Foreskin fibroblast (primary cell): ENCODE measurements at places on chromosomes 1 and 21.

DNA sequence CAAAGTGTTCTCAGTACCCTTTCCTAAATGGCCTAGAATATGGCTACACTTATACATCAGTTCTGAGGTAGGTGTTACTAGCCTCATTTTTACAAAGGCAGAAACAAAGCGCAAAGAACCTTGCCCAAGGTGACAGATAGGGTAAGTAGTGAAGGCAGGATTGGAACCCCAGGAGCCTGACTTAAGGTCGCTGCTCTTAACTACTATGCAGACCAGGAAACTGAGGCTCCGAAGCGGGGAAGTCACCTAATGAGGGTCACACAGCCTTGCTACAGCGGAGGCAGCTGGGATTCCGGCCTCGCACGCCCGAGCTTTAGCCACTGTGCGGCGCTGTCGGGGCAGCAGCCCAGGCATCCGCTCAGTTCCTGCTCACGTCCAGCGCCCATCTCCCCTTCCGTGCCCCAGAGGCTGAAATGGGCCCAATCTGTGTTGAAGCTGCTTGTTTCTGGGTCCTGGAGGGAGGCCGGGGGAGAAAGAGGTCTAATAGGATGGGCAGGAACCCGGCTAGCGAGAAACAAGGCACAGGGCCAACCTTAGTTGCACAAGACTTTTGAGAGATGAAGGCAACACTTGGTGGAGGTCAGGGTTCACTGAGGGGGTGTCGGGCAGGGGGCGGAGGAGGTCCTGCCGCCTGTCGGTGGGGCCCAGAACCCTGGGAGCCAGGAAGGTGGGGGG is 1.4 kb upstream of the FOXD2 start:
- DNase-seq = peak; percentile 89

- DNase-seq = no peak
Observed at GRCh38 chr1:182003953-182004586, 57.4 kb downstream of the ZNF648 start.

- DNase-seq = no peak
Observed at GRCh38 chr1:209803568-209803967, 2.4 kb downstream of the IRF6 start.

DNA sequence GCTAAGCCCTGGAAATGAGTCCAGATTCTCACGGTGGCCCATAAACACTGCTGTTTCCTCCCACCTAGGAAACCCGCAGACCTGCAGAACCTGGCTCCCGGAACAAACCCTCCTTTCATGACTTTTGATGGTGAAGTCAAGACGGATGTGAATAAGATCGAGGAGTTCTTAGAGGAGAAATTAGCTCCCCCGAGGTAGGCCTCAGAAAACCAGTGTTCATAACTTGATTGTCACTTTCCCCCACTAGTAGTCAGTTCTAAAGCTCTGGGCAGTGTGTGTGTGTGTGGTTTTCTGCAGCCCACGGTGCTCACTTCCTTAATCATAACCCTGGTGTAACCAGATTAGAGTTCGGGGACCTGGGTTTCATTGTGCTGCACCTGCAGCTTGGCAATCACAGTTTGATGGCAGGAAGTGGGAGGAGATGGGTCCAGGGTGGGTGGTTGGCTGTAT is 39.1 kb downstream of the CLIC6 start:
- no peak for DNase-seq

DNA sequence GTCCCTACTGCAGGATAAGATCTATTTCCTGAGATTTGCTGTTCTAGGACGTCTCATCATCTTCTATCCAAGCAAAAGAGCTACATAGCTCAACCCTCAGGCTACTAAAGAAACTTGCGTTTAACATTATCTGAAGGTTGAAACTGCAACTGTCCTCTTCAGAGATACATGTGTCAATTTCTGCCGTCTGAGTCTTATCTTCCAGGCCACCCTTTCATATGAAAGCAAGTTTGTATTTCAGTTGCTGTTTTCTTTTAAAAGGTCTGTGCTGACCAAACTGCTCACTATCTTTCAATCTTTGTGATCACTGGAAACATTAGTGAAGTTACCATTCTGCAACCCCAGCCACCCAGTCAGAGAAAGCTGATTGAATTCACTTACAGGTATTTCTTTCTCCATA is 108.6 kb upstream of the RAB3GAP2 start:
- no peak for DNase-seq

- DNase-seq = no peak
Observed at GRCh38 chr21:36163750-36164741, 7.4 kb downstream of the DOP1B start.

DNA sequence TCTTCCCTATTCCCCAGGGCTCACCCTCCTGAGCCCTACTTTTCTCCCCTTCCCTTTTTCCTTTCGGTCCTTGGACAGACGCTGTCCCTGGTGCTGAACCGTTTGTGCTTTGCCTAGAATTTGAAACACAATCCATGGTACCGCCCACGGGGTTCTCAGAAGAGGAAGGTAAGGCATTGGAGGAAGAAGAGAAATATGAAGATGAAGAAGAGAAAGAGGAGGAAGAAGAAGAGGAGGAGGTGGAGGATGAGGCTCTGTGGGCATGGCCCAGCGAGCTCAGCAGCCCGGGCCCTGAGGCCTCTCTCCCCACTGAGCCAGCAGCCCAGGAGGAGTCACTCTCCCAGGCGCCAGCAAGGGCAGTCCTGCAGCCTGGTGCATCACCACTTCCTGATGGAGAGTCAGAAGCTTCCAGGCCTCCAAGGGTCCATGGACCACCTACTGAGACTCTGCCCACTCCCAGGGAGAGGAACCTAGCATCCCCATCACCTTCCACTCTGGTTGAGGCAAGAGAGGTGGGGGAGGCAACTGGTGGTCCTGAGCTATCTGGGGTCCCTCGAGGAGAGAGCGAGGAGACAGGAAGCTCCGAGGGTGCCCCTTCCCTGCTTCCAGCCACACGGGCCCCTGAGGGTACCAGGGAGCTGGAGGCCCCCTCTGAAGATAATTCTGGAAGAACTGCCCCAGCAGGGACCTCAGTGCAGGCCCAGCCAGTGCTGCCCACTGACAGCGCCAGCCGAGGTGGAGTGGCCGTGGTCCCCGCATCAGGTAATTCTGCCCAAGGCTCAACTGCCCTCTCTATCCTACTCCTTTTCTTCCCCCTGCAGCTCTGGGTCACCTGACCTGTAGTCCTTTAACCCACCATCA is 10.4 kb downstream of the BCAN start:
- peak; percentile 72 for DNase-seq

DNA sequence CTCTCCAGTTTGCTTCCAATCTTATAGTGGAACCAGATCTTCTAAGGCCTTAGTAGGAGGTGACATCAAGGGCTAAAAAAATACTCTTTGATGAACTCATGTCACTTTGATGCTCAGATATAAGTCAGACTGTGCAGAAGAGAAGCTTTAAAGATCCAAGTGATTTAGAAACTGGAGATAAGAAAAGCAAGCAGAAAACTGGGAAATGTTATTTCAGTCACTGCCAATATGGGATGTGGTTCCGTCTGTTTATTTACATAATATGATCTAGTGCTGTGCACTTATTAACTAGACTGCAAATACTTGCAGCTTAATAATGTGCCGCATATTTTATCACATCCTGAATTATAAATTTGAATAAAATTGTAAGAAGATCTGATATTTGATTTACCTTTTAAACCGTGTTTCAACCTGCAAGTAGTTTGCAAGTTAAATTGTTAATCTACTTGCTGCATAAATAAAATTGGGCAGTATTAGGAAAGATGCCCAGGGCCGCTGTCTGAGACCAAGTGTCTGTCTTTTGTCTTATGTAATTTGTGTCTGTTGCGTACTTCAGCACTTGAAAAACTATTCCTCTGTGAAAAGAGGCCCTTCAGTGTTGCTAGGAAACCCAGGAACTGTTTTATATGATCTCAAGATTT is 29.6 kb downstream of the CXADR start:
- no peak for DNase-seq

DNA sequence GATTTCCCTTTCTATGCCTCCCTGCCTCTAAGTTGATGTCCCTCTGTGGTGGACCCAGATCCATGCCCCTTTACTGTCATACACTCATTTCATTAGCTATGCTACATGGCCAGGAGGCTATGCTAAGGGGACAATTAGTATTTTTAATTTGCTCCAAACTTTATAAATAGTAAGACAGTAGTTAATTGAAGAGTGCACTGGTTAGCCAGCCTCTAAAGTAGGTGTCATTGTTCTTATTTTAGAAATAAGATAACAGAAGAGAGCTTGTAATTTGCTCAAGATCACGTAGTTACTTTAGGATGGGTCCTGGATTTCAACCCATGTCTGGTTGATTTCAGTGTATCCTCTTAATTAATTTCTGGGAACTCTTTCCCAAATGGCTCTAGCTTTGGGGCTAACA is 29.4 kb upstream of the GNG12 start:
- DNase-seq = no peak

GRCh38 chr1:7109901-7110300 is 324.6 kb downstream of the CAMTA1 start:
- no peak for DNase-seq

- peak; percentile 16 for DNase-seq
Observed at GRCh38 chr1:20981915-20982314, 194.8 kb downstream of the EIF4G3 start.

GRCh38 chr1:180433873-180434272 is 68.5 kb downstream of the ACBD6 start:
- DNase-seq = no peak

DNA sequence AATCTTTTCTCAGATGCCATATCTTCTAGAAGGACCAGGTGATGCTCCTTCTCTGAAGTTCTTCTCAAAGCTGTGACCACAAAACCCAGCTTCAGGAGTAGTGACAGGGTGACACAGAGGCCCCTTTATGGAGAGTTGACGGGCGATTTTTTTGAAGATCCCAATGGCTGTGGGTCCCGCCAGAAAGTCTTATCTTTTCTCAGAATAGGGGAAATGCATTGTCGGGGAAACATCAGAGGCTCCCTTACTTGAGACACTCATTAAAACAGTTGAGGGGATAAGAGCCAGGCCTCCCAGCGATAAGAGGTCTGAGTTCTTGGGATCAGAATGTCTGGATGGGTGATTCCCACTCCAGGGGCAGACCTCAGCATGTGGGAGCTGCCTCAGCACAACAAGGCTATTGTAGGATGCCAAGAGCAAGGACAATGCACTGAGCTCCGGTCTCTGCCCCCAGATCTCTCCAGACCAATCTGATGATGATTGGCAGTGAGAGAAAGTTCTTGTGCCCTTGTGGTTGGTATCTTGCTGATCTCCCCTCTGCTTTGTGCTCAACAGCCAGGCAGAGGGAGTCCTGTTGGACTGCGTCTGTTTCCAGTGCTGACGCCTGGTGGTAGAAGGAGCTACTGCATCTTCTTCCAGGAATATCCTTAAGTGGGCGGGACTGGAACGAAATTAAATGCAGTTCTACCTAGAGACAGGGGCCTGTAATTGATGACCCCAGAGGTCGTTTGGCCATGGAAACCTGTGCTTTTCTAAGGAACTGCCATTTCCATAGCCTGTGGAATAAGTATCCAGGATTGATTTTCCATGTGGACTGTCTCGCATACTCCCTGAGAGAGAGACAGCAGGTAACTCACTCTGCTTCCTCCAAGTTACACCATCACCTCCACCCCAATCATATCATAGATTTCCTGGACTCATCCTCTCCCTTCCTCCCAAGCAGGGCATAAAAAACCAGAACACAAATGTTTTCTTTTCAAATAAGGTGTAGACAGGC is 6.8 kb upstream of the ACKR1 start:
- peak; percentile 54 for DNase-seq

- DNase-seq = peak; percentile 10
Observed at GRCh38 chr1:199007423-199007822, 368.6 kb downstream of the PTPRC start.

GRCh38 chr1:53321776-53322602 is 5.9 kb downstream of the LRP8 start:
- no peak for DNase-seq

- DNase-seq = no peak
Observed at GRCh38 chr1:231887866-231888265, 261.3 kb downstream of the DISC1 start.

DNA sequence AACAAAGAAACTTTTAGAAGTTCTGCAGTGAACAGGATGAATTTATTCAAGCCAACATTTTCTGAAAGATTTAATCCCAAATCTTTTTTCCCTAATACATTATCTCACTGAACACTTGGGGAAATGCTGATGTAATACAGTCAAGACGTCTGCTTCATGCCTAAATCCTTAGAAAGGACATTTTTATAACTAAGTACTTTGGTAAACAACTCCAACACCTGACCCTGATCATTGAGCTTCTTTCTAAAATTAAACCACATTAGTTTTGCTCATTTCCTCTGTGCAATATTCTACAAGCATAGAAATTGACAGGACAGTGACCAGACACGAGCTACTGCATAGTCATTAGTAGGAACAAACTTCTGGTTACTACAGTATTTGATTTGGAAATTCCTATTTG is 183.5 kb downstream of the TPR start:
- DNase-seq = no peak

DNA sequence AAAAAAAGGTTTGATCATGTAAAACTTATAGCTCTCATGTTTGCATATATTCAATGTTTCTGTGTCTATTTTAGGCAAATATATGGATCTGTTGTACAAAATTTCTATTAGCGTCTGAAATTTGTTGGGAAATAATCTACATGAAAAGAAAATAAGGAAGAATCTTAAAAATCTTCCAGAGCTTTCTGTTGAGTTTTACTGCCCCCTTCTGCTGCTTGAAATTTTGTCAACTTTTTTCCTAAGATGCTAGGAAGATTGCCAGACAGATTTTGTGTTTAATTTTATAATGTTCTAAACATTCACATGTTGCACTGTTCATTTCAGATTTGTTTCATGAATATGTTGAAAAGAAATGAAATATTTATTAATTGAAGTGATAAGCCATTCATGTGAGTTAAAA is 2.5 kb upstream of the PTGS2 start:
- DNase-seq = peak; percentile 16

- DNase-seq = no peak
Observed at GRCh38 chr1:205965036-205965884, 22.0 kb upstream of the SLC26A9 start.

GRCh38 chr1:118927427-118928187 is 60.5 kb downstream of the TBX15 start:
- peak; percentile 85 for DNase-seq

DNA sequence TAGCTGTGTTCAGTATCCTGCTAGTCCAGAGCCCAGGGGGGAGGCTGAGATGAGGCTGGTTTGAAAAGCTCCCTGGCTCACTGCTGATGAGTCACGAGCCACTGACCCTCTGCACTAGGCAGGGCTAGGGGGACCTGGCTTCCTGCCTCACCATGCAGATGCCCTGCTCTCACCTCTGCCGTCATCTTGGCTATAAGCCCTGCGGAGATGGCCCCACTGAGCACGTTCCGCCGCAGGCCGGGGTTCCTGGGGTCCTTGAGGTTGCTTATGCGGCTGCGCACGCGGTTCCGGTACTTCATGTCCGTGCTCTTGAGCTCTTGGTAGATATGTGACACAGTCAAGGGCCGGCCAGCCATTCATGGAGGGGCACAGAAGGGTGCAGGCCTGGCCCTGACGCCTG is 24.1 kb upstream of the ZNF436 start:
- DNase-seq = peak; percentile 72

- DNase-seq = no peak
Observed at GRCh38 chr1:201144701-201145100, 9.6 kb downstream of the TMEM9 start.

GRCh38 chr21:28436286-28436932 is 556.3 kb downstream of the LTN1 start:
- DNase-seq = peak; percentile 88
